ENCODE measurements at places on chromosomes 7 and 10. TPM values are rescaled to one million over a fixed set of nuclear protein-coding genes. Genes with fewer than 3 reads are reported as not detected.

EIF4H gene
- total RNA-seq, result 241 TPM

STRIP2 gene
- total RNA-seq, result 2.2 TPM

ZNF425 gene
- total RNA-seq, result 2.8 TPM

PEX1 gene
- total RNA-seq, result 13.9 TPM

ADAM12 gene
- 9.7 TPM for total RNA-seq

All from IMR-90 (cell line).